HT-29 (cell line): ENCODE measurements at places on chromosomes 13 and 19.

GRCh38 chr19:41535029-41535622 lies 40.8 kb upstream of the CEACAM21 start:
- DNase-seq, result no peak

- DNase-seq, result peak; percentile 60
These were observed 471 bp upstream of the INSR start for GRCh38 chr19:7294558-7295212.

DNA sequence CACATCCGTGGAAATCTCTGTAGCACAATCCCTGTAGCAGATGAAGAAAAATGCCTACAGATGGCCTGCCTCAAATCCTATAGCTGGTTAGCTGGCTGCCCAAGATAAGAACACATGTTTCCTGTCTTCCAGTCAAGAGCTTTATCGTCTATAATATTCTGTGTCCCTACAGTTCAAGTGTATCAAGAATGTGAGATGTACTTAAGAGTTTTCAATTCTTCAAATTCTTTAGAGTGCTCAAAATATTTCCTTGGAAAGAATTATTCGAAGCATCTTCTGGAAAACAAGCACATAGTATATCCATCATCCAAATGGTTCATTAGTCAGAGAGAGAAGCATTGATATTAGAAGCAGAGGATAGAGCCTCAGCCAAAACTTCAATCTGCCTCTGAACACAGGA lies 239.8 kb downstream of the COG6 start:
- DNase-seq, result no peak

DNA sequence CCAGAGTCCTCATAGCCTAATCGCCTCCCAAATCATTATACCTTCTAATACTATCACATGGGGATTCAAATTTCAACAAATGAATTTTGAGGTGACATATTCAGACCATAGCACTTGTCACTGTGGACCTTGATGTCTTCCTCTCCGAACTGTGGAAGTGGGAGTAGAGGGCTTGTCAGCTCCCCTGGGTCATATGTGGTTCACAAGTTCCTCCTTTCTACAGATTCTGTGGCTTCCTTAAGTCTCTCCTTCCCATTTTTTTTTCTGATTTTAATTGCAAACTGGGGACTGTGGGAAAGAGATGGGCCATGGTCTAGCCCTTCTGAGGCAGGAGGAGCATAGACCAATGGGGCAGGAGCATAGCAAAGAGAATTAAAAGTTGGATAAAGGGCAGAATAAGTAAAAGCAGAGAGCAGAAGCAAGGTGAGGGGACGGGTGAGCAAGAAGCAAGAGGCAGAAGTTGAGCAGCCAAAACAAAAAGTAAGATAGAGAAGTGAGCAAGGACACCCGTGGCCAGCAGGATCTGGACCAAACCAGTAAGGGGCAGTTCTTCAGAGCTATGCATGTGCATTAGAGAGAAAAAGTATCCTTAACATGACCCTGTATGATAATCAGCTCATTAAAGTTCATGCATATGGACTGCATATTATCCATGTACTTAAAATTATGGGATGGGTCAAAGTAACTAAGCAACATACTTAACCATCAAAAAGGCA lies 2.6 kb upstream of the SIGLEC7 start:
- no peak for DNase-seq

GRCh38 chr19:3061182-3062161 lies 823 bp downstream of the TLE5 start:
- DNase-seq, result no peak

DNA sequence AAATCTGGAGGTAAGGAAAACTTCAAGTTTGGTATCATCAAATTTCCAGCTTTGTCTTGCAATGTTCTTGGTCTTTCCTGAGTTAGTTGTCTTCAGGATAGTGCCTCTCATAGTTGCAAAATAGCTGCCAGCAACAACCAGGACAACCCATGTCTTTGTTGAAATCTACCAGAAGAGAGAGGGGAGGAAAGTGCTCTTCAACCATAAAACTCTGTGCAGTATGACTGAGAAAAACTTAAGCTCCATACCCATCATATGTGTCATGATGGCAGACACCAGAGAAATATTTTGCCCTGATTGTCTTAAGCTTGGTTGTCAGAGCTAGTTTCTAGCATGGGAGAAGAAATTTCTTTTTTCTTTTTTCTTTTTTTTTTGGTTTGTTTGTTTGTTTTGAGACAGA lies 103.3 kb downstream of the SPRY2 start:
- no peak for DNase-seq

DNA sequence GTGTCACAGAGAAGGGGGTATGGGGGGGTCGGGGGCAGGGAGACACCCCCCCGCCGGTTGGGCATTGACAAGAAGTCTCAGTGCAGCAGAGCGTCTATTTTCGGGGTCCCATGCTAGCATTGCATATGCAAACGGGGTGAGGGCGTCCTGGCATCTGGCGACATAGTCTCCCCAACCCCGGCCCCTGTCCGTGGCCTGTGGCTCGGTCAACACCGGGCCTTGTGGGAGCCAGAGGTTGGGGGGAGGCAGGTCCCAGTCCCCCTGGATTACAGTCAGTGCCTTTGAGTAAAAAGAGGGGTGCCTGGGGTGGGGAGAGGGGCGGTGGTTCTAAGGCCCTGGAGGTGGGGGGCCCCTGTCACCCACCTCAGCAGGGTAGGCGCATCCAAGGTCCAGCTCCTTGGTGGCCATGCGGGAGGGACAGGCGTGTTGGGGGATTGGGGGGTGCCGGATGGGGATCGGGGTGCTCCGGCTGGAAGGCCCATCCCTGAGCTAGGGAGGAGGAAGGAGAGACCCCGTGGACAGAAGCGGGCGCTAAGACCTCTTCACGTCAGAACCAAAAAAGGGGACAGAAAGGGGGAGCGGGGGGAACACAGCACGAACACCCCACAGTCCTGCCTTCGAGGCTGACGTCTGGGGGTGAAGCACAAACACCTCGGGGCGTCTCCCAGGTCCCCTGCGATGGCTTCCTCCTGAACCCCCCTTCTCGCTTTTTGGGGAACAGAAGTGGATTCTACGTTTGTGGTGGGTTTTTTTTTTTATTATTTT lies 20.9 kb downstream of the ZBTB7A start:
- no peak for DNase-seq

DNA sequence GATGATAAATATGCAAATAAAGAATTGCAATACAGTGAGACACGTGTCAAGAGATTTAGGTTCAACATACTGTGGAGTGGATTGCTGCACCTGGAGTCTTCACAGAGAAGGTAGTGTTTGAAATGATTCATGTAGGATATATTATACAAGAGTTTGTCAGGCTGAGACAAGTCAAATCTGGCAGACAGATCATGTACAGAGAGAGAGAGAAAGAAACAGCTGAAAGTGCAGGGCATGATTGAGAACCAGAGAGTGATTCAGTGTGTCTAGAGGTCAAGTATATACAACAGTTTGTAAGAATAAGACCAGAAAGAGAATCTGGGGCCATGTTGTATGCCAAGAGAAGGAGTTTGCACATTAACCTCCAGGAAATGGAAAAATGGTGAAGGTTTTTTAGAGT lies 2.1 kb upstream of the VWA8 start:
- DNase-seq, result no peak

- peak; percentile 52 for DNase-seq
These were observed 13.2 kb upstream of the CREB3L3 start for GRCh38 chr19:4140237-4140711.

- DNase-seq, result no peak
These were observed 20.1 kb downstream of the ZNF763 start for GRCh38 chr19:11984986-11985385.

GRCh38 chr19:38134540-38135149 lies 89.4 kb downstream of the DPF1 start:
- peak; percentile 61 for DNase-seq

GRCh38 chr13:40583738-40584137 lies 82.7 kb downstream of the FOXO1 start:
- no peak for DNase-seq

DNA sequence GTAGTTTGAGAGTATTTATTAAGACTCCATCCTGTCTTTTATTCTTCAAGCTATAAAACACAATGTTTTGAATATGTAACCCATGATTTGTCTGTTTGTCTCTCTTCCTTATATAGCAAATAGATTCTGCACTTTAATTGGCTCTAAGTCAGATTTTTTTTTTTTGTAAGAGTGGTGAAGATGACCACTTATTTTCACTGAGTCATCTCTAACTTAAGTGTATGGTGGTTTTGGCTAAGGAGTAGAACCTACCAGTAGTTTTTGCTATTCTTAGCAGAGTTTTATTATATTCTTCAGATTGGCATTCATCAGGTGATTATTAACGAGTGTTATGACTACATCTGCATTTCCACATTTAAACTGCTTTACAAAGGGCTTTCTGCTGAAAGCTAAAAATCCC lies 194.7 kb downstream of the LMO7 start:
- no peak for DNase-seq

DNA sequence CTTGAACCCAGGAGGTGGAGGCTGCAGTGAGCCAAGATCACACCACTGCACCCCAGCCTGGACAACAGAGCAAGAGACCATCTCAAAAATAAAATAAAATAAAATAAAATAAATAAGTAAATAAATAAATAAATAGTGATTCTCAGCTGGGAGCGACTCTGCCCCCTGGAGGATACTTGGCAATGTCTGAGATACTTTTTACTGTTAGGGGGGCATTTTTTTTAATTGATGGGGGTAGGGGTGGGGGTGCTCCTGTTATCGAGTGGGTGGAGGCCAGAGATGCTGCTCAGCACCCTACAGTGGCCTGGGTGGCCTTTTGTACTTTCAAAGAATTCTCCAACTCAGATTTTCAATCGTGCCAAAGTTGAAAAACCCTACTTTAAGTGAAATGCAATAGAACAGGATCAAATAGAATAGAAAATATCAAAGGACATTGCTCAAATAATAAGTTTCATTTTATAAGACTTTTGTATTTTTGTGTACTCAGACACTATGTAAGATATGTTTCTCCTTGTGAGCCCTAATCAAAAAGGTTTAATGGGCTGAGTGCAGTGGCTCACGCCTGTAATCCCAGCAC lies 7.1 kb upstream of the CLPP start:
- DNase-seq, result no peak
